ENCODE measurements at places on chromosomes 5 and 9.
A peak's percentile ranks its signal among the peaks of the same experiment; 100 is the strongest.

- no peak for DNase-seq
Observed at GRCh38 chr9:89706086-89706485, 101.3 kb downstream of the GADD45G start.

DNA sequence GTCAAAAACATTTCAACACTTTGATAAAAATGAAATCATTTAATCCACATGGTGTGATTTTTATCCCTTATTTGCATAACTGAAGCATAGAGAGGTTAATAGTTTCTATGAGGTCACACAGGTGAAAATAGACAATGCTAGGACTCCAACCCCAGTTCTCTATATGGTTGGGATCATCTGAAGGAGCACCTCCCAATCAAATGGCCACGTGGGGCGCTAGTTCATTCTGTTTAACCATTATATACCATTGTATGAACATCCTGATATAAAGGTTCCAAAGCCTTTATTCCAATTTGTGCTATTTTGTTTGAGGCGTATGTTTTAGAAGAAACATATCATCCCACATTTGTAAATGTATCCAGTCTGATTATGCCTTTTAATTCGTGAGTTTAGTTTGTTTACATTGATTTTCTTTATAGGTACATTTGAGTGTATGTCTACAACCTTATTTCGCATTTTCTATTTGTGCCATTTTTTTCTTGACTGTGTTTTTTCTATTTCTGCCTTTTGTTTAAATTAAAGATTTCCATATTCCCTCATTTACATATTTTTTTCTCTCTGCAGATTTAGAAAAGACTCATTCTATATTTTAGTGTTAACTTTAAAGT lies 1092.0 kb downstream of the MAT2B start:
- DNase-seq: no peak

GRCh38 chr9:133958756-133959155 lies 33.4 kb downstream of the VAV2 start:
- DNase-seq: no peak

DNA sequence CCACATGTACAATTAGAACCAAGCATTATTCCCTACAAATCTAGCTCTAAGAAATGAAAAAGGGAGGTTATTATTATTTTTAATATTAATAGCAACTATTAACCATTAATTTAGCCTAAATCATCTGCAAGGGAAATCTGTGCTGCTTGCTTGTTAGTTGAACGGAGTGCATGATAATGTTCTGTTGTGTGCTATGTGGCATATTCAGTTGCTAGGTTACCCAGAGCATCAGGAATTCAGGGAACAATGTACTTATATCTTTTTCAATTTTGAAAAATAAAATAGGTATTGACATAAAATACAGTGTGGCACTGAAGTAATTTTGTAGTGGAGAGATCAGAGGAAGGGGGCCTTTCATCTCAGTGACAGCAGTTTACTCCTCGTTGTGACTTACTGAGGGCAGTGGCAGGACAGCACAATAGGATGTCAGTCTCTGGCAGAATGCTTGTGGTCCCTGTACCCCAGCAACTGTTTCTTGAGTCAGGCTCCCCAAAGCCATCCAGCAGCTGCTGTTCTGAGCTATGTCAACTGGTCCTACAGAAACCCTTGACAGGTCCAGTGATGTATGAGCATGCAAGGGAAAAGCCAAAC lies 173.6 kb downstream of the TMEM161B start:
- no peak for DNase-seq

DNA sequence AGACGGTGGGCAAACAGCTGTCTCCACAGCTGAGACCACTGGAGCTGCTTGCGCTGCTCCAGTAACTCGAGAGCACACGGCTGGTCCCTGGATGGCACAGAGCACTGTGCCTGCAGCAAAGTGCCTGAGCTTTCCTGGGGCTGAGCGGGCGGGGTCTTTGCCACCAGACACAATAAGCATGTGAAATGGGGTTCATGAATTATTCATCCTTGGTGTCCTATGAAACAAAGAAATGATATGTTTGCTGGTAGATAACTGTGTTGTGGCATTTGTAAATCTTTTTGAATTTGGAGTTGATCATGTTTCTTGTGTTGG lies 151.7 kb upstream of the MPDZ start:
- DNase-seq: peak; percentile 13

- no peak for DNase-seq
Observed at GRCh38 chr5:168672888-168673287, 93.7 kb upstream of the PANK3 start.

DNA sequence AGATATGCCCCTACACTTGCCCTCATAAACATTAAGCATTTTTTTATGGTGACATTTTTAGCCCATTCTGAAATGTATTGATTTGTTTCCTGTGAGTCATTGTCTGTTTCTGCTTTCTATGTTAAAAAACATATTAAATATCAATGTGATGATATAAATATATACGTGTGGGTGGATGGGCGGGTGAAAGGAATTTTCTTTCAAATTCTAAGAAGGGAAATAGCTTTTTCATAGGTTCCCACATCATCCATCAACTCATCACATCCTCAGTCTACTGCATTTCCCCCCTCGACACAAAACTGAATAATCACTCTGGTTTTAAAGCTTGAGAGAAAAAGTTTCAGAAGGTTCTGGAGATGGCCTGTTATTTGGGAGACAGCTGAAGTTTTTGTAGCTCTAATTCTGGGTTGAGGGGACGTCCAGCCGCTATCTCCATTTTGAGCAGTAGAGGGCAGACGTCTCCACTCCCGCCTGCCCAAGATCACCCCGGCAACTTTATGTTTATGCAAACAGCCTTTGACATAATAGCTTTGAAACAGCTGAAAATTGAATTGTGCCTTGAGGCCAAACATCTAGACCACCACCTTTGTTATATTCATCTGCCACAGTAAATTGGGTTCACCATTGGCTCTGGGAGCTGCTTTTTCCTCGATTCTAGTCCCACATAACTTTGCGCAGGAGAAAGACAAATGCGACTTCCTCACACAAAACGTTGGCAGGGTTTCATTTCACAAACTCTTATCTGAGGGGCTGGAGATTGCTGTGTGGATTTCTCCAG lies 216.2 kb upstream of the CLINT1 start:
- DNase-seq: peak; percentile 14

- DNase-seq: peak; percentile 75
Observed at GRCh38 chr9:101119206-101119819, 90.8 kb downstream of the PLPPR1 start.

- DNase-seq: no peak
Observed at GRCh38 chr9:129665389-129665775, at the start of gene PRRX2. Gene PRRX2, plus strand, starts transcription at chr9:129665647. Its CDS starts 221 bp downstream, at chr9:129665868.

GRCh38 chr9:108865037-108865436 lies 3.0 kb downstream of the ACTL7A start:
- DNase-seq: no peak

DNA sequence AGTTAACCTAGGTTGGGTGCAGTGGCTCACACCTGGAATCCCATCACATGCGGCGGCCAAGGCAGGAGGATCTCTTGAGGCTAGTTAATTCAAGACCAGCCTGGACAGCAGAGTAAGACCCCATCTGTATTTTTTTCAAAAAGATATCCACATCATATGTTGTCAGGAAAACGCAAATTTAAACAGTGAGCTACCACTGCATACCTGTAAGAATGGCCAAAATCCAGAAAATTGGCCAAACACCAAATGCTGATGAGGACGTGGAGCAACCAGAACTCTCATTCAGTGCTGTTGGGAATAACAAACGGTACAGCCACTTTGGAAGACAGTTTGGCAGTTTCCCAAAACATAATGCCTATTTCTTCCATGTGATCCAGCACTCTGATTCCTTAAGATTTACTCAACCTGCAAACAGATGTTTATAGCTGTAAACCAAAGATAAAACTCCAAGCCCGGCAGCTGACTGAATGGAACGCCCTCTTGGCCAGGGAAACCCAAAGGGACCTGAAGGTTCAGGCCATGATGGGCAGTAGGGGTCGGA lies 12.4 kb downstream of the CEL start:
- no peak for DNase-seq

DNA sequence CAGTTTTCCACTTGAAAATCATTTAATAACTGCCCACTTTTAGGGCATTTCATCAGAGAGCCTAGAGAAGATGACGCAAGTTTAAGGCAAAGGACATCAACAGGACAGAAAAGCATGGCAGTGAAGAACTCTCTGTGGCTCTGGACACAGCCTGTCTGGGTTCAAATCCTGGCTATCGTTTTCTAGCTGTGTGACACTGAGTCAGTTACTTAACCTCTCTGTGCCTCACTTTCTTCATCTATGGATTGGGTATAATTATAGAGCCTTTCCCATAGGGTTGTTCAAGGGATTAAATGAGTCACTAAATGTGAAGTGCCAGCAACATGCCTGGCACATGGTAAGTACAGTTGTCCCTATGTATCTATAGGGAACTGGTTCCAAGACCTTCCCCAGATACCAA lies 6.7 kb downstream of the MYO10 start:
- no peak for DNase-seq

DNA sequence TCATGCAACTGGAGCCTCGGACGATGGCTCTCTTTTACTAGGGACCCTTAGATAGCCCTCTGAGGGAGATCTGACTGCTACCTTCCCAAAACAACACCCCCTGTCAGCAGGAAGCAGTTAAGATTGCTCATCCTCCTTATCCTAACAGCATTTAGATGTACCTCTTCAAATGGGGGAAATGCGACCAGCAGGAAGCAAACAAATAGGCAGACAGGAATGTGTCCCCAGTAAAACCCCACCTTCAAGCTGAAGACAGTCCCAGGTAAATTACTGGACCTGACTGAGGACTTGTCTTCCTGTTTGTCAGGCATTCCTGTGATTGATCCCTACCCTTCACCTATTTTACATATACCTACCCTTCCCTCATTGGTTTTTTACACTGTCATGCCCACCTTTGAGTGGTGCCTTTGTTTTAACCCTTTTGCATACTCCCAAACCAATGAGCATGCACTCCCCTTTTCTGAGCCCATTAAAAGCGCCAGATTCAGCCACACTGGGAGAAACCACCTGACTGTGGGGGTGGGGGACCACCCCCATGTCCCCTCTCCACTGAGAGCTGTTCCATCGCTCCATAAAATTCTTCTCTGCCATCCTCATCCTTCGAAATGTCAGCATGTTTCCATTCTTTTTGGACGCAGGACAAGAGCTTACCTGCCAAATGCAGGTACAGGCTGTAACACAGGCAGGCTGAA lies 954.0 kb upstream of the CDH6 start:
- no peak for DNase-seq

- DNase-seq: peak; percentile 93
Observed at GRCh38 chr5:14144586-14145434, 1.7 kb downstream of the TRIO start.
